CD4-positive, CD25-positive, alpha-beta regulatory T cell (primary cell): ENCODE measurements at places on chromosomes 3 and 15. TPM values are rescaled to one million over a fixed set of nuclear protein-coding genes. Genes with fewer than 3 reads are reported as not detected.

DNA sequence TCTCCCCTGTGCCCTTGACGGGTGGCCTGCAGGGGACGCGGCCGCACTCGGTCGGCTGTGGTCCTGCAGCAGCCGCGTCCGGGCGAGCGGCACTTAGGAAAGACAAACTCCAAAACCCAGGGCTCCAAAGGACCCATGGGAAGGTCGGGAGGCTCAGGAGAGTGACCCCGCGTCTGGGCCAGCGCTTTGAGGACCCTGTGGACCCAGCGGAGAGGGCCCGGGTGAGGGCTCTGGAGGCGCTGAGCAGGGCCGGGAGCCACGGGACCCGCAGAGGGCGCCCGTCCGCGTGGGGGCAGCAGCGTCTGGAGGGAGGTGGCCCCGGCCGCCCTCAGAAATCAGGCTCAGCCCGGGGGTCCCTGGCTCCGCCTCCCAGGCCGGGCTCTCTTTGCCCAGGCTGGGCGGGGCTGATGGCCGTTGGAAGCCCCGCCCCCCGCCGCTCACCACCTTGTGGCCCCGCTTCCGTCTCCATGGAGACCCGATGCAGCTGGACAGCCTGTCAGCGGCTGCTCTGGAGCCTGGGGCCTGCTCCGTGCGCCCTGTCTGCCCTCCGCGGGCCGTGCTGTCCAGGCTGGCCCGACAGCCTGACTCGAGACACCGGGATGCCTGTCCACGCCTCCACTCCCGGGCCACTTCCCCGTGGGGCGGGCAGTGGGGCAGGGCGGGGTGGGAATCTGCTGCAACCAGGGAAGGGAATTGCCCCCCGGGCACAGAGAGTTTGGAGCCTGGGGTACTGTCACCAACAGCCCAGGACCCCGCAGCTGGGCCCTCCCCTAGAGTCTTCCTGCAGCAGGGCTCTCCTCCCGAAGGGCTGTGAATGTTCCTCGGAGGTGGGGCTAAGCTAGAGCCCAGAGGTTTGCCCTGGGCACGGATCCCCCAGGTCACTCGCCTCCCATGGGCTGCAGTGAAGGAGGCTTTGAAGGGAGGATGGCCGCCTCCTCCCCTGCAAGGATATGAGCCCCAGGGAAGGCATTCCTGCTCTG is 34.8 kb upstream of the RPL32 start:
- no peak for DNase-seq

- peak; percentile 65 for DNase-seq
These were observed 64.5 kb downstream of the KLHL25 start for GRCh38 chr15:85730001-85730820.

GRCh38 chr3:193960487-193961274 is 175.3 kb upstream of the HES1 start:
- DNase-seq: no peak

DNA sequence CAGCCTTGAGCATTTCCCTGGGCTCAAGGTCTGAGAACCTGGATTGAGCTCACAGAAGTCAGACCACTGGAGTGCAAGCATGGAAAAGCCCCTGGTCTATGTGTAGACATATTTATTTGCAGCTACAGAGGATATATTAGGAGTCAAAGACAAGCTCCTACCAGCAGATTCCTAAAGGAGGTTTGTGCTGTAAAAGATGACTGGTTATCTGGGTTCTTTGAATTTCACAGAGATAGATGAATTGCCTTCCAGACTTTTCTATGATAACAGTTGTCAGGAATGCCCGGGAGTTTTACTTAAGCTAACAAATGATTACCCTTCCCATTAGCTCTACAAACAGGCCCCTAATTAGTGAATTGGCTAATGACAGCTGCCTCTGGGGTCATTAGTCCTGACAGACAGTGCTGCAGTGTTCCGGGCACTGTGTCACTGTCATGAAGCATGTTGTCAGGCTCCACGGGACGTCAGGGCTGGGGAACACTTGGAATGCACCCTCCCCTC is 48.8 kb upstream of the PLXNA1 start:
- DNase-seq: no peak

DNA sequence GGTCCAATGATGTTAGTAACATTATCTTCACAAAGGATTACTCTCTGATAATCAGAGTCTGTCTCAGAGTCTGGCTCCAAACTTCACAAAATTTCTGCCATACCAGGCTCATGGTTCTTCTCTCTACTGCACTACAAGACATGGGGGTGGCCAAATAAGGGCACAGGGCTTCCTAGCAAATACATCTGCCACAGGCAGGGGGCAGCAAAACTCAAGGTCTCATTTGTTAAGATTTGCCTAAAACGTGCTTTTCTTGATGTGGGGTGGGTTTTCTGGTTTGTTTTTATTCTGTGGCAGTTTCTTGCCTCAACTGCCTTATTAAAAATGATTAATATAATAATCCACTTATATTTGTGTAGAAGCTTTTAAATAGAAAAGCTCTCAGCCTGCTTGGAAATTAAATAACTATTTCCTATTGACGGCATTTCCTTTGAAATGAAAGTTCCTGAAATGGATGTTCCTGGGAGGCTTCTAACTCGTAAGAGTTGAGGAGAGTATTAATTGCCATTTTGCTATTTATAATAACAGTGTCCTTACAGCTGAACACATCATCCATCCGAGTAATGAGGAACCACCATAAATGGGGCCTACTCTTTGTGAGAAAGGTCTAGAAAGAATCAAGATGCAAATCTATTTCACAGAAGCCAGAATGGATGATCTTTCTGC is 53.8 kb downstream of the SST start:
- DNase-seq: peak; percentile 75

DNA sequence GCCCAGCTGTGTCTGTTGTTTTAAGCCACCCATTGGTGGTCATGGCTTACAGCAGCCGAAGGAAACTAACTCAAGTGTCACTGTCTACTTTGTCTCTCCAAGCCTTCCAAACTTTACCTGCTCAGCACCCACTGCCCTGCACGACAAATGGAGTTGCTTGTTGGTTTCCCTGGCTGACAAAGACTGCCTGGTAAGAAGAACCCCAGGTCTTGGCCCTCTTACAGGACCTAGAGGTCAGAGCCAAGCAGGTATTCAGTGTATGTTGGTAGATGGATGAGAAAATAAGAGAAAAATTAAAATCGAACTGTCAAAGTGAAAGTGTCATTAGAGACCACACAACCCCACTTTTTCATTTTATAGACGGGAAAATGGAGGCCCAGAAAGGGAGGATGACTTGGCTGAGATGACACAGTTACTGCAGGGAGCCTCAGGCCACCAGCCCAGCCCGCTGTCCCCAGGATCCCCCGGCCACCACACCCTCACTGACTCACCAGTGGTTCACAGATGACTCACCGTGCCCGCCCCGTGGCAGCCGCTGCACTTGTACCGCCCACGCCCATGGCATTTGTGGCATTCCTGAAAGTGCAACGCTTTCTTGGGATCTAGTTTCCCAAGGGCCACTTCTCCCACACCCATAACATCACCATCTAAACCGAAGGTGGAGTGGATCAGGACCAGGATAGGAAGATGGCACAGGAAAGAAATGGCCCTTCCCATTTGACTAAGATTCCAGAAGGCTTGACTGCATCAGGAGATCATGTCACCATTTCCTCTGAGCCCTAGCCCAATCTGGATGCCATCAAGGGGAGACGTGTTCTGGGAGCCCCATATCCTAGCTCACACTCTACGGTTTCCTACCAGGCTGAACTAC is 15.2 kb downstream of the SSUH2 start:
- DNase-seq: no peak

DNA sequence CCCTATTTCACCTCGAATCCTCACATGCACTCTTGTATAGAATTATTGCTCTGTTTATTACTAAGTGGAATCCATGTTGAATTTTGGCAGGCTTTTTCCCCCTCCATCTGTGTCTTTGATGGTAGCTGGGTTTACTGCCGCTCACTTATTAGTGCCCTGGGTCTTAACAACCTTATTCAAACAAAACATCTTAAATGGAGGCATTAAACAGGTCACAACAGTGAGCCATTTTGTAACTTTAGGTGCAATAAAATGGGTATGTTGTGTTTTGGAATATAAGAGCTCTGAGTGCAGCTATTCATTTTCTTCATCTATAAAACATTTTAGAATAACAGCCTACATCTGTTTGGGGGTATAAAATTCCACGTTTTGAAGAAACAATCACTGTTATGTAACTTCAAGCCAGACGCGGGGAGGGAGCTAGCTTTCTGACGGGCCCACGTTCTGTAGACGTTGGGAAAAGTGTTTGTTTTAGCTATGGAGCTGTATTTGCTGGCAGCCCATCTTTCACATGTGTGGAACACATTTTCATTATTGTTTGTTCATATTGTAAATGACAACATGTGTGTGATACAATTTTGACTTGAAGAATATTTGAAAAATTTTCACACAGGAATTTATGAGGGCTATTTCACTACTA is 122.0 kb downstream of the SLC25A26 start:
- DNase-seq: no peak

GRCh38 chr3:182802413-182803390 is 9.4 kb downstream of the ATP11B start:
- DNase-seq: no peak

- DNase-seq: no peak
These were observed 67.8 kb downstream of the OPA1 start for GRCh38 chr3:193660698-193661411.

DNA sequence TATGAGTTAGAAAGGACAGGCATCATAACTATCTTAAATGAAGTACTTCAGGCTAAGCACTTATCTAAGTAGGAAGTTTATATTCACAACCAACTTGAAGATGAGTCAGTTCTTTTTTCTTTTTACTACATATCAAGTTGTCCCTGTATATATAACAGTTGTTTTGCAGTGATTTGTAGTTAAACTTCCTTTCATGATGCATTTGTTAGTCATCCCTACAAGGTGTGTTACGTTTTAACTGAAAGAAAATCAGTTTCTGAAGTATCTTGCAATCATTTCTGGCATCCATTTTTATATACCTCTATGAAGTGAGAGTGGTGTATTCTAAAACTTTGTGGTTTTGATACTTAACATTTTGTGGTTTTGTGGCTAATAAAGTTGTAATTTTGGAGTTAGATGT is 46.1 kb downstream of the ZFAND6 start:
- no peak for DNase-seq

- no peak for DNase-seq
These were observed 181.3 kb downstream of the LSAMP start for GRCh38 chr3:116263842-116264545.

The NANOGP8 gene
- total RNA-seq: not detected

The NUSAP1 gene
- total RNA-seq: 24.4 TPM

The ABHD17C gene
- total RNA-seq: 1.4 TPM

The SPSB4 gene
- not detected for total RNA-seq

The DUOXA2 gene
- not detected for total RNA-seq

The PLSCR2 gene
- not detected for total RNA-seq
